Cardiac fibroblast (primary cell): ENCODE measurements at places on chromosomes 1 and 21.

DNA sequence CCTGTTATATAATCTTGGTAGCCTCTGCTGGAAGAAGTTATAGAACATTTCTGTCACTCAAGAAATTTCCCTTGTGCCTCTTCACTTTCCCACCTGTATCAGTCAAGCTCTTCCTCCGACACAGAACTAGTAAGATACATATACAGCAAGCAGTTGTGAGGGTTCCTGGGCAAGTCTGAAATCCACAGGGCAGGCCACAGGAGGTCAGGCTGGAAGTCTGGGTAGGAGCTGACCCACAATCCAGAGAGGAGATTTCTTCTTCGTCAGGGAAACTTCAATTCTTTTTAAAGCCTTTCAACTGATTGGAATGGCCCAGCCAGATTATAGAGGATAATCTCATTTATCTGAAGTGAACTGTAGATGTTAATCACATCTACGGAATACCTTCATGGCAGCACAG, 96.4 kb upstream of the FMN2 start:
- no peak for DNase-seq

GRCh38 chr1:201335901-201336300, 41.6 kb downstream of the TNNT2 start:
- DNase-seq = no peak

- DNase-seq = peak; percentile 98
Measured at GRCh38 chr1:91725989-91726721, 159.8 kb downstream of the TGFBR3 start.

GRCh38 chr1:91916811-91917460, 31.0 kb upstream of the TGFBR3 start:
- DNase-seq = no peak

- DNase-seq = no peak
Measured at GRCh38 chr1:158011714-158012113, 18.3 kb downstream of the KIRREL1 start.
